Hepatic stellate cell (primary cell): ENCODE measurements at places on chromosomes 13 and 19.

- DNase-seq: peak; percentile 93
Measured at GRCh38 chr19:1025960-1026782, at the start of gene CNN2. Gene CNN2, plus strand, starts transcription at chr19:1026608. Its CDS starts 54 bp downstream, at chr19:1026662.

DNA sequence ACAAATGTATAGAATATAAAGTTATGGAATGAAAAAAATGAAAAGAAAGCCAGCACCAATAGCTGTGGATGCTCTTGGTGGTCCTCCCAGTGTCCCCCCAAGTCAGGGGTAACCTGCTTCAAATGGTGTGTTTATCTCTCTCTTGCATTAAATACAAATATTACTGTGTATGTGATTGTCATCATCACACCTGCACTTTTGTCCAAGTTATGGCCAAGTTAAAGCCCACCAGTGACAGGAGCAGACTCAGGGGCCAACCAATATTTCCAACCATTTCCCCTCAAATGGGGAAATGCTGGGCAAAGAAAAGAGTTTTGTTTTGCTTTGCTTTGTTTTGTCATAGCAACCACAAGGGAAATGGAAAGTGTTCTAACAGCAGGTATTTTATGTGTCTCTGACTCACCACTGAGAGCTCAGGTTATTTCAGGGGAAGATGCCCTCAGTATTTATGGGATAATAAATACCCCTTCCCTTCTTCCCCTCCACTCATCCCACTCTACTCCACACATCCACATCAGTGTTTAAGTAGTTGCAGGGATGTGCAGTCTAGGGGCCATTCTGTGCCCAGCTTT lies 133.6 kb downstream of the COL4A1 start:
- no peak for DNase-seq

DNA sequence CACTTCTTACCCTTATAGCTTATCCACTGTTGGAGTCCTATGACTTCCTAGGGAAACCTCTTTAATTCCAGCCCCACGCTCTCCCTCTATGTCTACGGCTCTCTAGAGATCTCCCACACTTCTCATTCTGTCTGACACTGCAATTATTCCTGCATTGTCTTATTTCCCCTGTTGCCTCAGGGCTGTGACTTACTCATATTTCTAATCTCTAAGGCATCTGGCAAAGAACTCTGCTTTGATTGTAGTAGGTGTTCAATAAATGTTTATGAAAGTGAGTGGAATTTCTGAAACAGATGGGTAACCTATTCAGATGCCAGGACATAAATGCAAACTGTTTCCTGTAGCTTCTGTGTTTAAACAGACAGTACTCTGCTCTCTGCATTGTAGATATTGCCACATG lies 102.4 kb upstream of the SERTM1 start:
- no peak for DNase-seq

DNA sequence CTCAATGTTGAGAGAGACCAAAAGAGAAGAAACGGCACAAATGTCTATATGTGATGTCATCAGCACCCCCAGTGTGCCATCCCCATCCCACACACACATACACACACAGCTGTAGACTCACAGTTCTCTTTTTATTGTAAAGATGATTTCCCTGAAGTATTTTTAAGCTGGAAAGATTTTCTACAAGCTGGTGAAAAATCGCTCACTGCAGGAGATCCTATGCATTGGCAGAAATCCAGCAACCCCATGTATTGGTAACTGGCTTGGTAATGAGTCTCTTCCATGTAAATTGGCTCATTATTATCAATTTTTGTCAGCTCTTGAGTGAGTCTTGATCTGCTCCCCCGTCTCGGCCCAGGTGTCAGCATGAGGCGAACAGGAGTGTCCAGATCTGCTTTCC lies 107.1 kb upstream of the UQCRFS1 start:
- DNase-seq: no peak

DNA sequence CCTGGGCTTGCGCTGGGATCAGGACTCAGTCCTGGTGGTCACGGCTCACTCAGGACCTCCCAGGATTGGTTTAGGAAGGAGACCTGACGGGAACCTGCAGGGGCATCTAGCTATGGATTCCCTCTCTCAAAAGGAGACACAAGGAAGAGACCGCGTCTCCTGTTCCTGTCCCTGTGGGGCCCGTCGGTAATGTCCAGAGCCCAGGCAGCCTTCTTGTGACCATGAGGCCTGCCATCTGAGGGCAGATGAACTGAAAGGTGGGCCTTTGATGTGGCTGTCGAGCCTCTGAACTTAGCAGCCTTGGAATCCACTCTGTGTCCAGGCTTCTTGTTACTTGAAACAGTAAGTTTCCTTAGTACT lies 31.5 kb upstream of the MIER2 start:
- no peak for DNase-seq

DNA sequence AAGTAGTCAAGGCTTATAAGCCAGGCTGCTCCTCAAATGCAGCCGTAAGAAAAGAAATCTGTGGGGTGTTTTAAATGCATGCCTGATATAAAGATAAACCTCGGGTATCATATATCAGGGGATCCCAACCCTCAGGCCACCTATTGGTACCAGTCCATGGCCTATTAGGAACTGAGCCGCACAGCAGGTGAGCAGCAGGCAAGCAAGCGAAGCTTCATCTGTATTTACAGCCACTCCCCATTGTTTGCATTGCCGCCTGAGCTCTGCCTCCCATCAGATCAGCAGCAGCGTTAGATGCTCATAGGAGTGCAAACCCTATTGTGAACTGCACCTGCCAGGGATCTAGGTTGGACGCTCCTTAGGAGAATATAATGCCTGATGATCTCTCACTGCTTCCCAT lies 233.5 kb upstream of the SERP2 start:
- DNase-seq: no peak

GRCh38 chr19:40600570-40601133 lies 517 bp upstream of the LTBP4 start:
- no peak for DNase-seq

DNA sequence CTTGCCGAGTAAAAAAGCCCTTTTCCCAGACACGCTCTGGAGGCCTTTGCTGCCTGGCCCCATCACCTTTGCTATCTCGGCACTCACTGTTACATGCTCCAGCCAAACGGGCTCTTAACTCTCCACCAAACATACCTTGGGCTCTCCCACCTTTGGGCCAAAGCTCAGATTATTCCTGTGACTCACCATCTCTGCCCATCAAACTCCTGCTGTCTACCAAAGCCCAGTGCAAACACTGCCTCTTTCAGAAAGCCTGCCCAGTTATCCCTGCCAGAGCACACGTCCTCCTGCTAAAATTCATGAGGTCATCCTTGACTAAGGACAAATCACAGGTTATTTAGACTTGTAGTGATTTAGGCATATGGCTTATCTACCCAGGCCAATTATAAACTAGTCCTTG lies 48.1 kb upstream of the SERPINE3 start:
- DNase-seq: no peak

DNA sequence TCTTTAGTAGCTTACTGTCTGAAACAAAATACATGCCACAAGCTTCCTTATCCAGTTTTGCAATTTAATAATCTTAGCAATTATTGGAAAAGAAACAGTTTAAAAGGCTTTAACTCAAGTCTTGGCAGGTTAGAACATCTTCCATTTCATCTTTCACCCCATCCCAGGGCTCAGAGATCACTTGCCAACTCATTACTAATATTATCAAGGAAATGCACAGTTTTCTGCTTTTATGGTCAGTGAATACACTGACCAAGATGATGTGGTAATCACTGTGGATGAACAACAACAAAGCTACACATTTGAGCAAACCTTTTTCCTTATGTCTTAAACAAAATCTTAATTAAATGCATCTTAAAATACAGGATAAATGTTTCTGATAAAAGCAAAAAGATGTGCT lies 48.0 kb upstream of the ITM2B start:
- DNase-seq: no peak

GRCh38 chr19:47754206-47755064 lies 9.1 kb downstream of the NOP53 start:
- DNase-seq: peak; percentile 6

GRCh38 chr19:17351815-17352435 lies 14.6 kb downstream of the GTPBP3 start:
- DNase-seq: no peak

GRCh38 chr13:51585696-51586095 lies 1.4 kb downstream of the WDFY2 start:
- no peak for DNase-seq

DNA sequence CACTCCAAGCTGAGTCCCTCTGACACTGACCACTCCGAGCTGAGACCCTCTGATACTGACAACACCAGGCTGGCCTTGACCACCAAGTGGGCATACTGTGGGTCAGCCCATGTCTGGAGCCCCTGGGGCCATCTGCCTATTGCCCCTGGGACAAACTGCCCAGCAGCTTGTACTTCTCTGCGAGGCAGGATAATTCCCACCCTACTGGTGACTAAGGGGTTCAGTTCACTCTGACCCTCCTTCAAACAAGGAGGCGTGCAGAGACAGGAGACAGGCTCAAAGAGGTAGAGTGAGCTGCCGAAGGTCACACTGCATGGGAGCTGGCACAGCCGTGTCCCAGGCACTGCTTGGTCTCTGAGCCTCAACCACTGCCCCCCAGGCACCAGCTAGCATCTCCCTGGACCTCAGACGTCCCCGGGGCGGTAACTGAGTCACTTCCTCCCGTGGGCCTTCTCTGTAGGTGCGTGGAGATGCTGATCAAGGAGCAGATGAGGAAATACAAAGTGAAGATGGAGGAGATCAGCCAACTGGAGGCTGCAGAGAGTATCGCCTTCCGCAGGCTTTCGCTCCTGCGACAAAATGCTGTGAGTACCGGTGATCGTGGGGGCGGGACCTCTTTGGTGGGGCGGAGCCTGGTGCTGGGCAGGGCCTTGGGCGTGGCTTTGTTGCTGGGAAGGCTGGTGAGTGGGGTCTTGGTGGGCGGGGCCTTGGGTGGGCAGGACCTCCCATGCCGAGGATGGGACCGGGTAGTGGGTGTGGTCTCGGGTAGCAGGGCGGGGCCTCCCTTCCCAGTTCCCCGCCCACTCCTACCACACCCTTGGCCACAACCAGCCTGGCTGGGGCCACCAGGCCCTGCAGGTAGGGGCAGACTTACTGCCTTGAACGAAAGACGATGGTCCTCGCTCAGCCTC lies 5.8 kb upstream of the USE1 start:
- DNase-seq: no peak

DNA sequence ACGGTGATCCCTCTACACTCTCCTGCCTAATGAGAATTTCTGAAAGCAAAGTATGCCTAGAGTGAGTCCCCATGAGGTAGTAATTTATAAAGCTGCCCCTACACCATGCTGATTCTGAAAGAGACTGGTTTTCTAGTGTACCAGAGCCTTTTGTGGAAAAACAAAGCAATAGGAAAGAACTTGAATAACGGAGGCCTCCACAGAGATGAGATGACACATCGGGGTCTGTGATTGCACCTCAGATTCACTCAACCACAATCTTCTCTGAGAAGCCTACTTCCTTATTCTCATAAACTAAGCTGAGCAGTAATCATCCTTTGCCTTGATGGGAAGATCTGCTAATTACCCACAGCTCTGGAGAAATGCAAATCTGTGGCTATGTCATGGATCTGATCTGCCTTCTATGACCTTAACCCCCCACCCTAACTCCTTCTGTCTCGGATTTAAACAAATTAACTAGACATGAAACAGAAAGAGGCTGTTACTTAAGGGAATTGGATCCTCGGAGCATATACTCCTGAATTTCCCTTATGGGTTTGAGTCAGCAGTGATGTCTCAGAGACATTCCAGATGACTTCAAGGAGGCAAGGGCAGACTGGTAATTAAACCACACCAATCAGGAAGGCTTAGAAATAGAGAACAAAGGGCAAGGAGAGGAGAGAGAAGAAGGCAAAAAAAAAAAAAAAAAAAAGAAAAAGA lies 128.0 kb downstream of the DCT start:
- peak; percentile 35 for DNase-seq

DNA sequence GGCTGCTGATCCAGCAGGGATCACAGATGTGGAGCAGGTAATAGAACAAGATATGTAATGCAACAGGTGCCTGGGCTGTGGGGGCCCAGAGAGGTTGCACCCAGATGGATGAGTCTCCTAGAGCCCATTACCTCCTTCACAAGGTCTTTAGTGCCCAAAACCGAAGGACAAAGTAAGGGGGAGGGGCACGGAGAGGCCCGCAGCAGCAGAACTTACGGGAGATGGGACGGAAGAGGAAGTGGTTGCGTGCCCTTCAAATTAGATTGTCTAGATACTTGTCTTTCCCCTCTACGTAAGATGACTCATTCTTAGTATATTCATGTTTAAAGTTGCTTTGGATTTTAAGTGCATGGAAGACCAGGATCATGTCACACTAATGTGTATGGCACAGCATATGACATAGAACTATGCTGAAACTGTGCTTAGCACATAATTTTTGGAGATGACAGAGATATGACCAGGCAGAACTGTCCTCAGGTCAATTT lies 5.7 kb upstream of the MRPS31 start:
- DNase-seq: no peak
